Muscle of back (tissue), 13 donors: ENCODE measurements at places on chromosomes 3 and 15.
A peak's percentile ranks its signal among the peaks of the same experiment; 100 is the strongest.

DNA sequence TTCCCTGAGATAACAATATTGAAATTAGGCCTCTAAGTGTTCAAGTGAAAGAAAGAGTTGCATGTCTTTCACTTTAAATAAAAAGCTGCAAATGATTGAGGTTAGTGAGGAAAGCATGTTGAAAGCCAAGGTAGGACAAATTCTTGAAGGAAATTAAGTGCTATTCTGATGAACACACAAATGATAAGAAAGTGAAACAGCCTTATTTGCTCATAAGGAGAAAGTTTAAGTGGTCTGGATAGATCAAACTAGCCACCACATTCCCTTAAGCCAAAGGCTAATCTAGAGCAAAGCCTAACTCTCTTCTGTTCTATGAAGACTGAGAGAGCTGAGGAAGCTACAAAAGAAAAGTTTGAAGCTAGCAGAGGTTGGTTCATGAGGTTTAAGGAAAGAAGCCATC is 36.1 kb downstream of the CRTC3 start:
- no peak for DNase-seq

DNA sequence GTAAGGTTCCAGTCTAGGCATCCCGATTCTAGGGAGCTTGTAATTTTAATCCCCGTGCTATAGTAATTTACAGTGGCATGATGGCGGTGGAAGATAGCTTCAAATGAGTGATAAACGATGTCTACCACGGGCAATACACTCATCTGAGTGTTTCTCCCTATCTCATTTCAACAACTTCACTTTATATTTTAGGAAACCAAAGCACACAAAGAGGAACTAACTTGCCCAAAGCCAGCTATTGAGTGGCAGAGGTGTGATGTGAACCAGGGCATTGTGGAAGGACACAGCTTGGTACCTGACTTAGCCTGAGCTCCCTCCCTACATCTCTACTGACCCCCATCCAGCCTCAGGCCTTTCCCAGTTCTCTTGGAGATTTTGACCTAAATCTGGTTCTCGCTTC is 16.9 kb upstream of the FILIP1L start:
- no peak for DNase-seq

DNA sequence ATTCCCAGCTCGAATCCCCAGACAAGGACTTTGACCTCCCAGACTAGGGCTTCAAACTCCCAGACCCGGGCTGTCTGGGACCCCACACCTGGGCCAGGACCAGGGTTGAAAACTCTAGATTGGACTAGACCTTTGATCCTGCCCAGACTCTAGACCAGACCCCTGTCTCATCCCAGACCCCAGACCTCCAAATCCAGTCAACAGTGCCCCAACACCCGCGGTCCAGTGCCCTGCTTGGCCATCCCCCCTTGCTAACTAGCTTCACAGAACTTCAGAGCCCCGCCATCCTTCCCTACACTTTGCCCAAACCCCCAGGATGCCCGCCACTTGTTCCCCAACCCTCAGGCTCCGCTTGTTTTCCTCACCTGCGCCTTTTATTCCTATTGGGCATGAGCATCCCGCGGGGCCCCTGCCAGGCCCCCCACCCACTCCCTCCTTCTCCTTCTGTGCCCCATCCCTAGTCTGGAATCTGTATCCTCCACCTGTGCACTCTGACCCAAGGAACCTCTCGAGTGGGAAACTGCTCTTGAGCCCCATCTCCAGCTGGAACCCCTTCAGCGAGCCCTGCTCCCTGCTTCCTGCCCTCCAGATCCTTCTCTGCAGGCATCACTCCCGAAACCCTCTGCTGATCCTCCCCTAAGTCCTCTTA is 604 bp downstream of the GNAI2 start:
- no peak for DNase-seq

DNA sequence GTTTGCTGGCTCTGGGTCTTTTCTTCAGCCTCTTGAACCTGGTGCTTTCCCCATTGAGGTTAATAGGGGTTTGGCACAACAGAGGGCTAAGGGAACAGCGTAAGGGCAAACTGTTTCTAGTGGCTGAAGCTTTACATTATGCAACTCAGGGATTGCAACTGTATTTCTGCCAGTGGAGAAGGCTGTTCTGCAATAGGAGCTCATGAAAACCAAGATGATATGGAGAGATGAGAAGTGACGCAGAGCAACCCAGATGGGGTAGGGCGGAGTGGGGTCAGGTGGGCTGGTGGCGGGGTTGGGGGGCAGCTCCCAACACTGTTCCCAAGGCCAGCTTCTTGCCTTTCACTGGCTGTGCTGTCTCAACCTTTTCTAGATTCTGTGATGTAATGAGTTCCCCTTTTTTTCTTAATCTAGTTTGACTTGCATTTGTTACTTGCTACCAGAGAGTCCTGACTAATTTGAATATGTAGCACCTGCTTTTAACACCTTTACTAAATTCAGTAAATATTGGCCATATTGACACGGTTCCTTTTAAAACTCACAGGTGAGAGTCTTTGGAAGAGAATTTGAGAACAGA is 7.2 kb downstream of the GXYLT2 start:
- DNase-seq: no peak

GRCh38 chr15:85539491-85539890 is 159.1 kb downstream of the AKAP13 start:
- no peak for DNase-seq

GRCh38 chr15:42670451-42670850 is 66.5 kb downstream of the CDAN1 start:
- DNase-seq: no peak

DNA sequence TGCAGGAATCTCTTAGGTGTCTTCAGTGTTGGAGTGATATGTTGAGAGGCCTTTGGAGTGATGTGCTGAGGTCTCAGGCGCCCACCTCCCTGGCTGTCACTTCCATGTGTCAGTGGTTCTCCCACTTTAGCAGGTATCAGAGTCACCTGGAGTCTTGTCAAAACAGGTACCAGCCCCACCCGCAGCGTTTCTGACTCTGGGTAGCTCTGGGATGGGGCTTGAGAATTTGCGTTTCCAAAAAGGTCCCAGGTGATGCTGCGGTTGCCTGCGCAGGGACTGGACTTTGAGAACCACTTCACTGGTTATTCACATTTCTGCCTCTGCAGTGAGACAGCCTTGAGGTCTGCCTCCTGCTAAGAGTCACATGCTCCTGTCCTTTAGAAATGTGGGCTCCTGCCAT is 15.5 kb downstream of the UMPS start:
- no peak for DNase-seq

- DNase-seq: no peak
Measured at GRCh38 chr3:54270816-54271526, 148.6 kb downstream of the CACNA2D3 start.

- no peak for DNase-seq
Measured at GRCh38 chr3:189586941-189587663, 44.1 kb upstream of the TP63 start.

GRCh38 chr3:165617134-165617533 is 220.1 kb downstream of the BCHE start:
- no peak for DNase-seq

DNA sequence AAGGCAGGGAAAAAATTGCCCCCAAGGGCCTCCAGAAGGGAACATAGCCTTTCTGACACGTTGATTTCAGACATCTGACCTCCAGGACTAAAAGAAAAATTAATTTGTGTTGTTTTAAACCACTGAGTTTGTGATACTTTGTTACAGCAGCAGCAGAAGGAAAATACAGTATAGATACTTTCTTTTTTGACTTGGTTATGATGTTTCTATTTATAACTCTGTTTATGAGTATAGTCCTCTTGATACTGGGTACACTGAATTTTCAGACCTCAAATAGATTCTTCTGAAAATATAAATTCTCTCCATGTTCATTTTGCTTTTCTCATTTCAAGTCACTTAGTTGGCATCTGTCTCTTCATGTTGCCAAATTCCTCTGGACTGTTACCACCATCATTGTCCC is 44.4 kb upstream of the ST3GAL6 start:
- DNase-seq: no peak

GRCh38 chr3:141275032-141275422 is 43.4 kb downstream of the PXYLP1 start:
- DNase-seq: no peak

DNA sequence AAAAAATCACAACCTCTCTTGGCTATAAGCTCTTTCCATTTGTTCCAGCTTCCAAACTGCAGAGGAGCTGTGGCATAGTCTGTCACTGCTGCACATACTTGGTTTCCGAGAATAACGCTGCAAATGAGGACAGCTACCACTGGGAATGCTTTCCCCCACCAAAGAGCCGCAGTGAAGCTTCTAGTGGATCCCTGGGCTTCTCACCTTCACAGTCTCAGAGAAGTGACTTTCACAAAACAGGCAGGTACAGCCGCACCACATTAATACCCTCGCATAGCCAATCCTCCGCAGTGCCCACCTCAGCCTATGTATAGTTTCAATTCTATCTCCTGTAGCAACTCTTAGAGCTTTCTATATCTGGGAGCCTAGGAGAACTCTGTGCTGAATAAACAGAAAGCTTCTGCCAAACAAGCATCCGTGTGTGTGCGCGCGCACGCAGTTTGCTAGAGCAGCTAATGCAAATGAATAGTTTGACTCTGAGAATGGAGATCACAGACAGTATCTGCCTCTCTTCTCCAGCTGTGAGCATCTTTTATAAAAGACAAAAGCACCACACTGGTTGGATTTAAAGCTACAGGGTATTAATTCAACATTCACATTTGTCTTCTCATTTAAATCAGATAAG is 81.9 kb upstream of the PLXND1 start:
- peak; percentile 80 for DNase-seq

DNA sequence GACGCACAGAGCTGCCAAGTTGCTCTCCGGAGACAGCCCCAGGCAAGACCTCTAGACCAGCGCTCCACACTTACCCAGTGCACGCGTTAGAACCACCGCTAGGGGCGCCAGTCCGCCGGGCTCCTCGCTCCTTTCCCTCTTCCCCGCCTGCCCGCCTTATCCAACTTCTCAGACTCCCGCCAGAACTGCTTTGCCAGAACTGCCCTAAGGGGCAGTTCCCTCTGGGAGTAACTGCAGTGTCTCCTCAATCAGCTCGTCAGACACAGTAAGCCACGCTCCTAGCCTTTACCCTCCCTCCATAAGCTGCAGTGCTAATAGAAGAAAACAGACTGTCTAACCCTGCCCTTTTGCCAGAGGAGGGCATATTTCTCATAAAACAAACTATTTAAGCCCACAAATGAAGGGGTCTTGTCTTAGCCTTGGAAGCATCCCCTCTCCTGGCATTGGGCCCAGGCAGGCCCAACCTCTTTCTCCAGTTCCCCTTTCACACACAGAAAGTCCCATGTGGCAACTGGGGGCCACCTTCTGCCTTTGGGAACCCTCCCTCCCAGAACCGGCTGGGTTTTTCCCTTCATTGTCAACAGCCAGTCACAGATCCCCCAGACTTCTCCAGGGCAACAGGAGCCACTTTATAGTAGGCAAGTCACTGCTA is 3.7 kb downstream of the BMF start:
- peak; percentile 93 for DNase-seq

DNA sequence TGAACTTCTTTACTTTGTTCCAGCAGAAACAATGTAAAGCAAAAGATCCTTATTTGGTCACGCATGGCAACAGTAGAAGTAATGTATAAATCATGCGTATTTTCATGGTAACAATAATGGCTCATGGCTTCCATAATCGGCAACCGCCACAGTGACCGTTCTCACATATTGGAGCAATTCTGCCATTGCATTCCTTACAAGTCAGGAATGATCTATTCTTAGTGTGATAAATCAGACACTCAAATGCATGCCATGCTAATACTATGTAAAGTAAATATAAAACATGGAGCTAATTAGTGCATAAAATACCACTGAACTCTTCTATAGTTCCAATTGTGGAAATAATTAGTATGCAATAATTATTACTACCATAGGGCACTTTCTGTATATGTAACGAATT is 13.5 kb upstream of the CERS3 start:
- no peak for DNase-seq

- DNase-seq: no peak
Measured at GRCh38 chr3:27378331-27378730, 9.1 kb upstream of the NEK10 start.

DNA sequence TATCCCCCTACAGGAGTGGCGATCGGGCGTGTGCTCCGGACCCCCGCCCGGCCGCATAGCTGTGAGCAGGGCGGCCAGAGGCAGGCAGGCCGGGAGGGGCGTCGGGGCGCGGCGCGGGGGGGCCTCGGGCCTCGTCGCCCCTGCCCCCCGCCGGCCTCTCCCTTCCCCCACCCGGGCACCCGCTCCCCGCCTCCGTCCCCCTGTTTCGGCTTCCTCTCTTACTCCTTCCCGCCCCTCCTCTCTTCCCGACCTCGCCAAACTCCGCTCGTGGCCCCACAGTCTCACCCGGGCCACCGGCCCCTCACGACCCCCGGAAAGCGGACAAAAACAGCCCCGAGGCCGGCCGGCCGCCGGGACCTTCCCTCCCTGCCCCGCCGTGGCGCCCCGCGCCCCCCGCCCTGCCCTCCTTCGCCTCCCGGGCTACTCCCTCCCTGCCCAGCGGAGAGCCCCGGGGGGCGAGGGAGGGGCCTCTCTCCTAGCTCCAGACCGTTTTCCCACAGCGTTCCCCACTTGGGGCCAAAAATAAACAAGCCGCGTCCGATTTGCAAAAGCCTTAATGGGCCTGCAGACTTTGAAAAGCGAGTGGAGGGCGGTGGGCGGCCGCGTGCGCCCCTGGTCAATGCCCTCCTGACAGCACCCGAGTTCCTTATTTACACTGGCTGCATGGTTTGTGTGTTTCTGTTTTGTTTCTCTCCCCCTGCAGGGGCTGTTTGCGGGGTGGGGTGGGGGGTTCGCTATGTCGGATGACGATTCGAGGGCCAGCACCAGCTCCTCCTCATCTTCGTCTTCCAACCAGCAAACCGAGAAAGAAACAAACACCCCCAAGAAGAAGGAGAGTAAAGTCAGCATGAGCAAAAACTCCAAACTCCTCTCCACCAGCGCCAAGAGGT is 1.0 kb downstream of the UBE2E1 start:
- peak; percentile 78 for DNase-seq

DNA sequence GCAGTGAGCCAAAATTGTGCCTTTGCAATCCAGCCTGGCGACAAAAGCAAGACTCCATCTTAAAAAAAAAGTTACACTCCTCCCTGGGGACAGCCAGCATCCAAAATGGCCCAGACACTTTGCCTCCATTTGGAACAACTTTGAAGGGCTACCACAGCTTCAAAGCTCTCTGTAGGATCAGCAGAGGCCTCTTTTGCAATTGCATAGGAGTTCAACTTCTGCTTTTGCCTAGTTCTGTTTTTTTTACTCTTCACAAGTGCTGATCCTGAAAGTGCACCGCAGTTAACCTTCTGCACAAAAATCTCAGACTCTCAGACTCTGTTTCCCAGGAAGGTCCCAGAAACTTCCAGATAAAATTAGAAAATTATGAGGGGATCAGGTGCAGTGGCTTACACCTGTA is 25.2 kb upstream of the SLC4A7 start:
- no peak for DNase-seq

DNA sequence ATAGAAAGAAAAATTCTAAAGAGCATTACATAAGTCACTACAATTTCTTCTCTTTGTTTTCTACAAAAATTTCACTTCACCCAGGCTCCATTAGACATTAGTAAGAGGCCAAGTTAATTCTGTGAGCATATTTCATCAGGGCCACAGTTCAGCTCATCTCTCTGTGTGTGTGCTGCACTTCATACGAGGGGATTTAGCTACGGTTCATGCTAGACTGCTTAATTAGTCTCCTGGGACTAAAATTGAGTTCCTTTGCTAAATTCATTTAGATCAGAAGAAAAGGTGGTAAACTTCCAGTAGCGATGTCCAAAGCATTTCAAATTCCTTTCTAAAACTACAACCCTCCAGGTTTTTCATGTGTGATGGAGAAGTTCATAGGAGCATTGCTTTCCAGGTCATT is 83.1 kb upstream of the SETMAR start:
- DNase-seq: no peak

- DNase-seq: no peak
Measured at GRCh38 chr3:132404276-132404675, 13.0 kb upstream of the DNAJC13 start.
